ENCODE measurements at places on chromosomes 6 and 20. TPM values are rescaled to one million over a fixed set of nuclear protein-coding genes. Genes with fewer than 3 reads are reported as not detected.

The RSPH9 gene
- total RNA-seq: 3.4 TPM

The UBE3D gene
- 19.2 TPM for total RNA-seq

The FAM162B gene
- 1.4 TPM for total RNA-seq

The MAP7 gene
- total RNA-seq: 7.9 TPM

The GRM4 gene
- total RNA-seq: 28.3 TPM

The HLA-DRB5 gene
- not detected for total RNA-seq

The TRIM40 gene
- not detected for total RNA-seq

The ARMC12 gene
- 0.54 TPM for total RNA-seq

The CCN2 gene
- total RNA-seq: 8.5 TPM

The CHRNA4 gene
- 7.0 TPM for total RNA-seq

The TMEM217 gene
- 1.00 TPM for total RNA-seq

The CALHM5 gene
- total RNA-seq: 0.91 TPM

The POM121L2 gene
- not detected for total RNA-seq

The VSX1 gene
- 0.18 TPM for total RNA-seq

The C6orf118 gene
- total RNA-seq: 17.1 TPM

The SPATS1 gene
- not detected for total RNA-seq

The ADGRF1 gene
- total RNA-seq: under 0.01 TPM

The KCNQ5 gene
- total RNA-seq: 4.1 TPM

The LGSN gene
- not detected for total RNA-seq

The DAAM2 gene
- total RNA-seq: 7.3 TPM

The OR2H1 gene
- total RNA-seq: not detected

The MC3R gene
- total RNA-seq: not detected

The KCNK5 gene
- total RNA-seq: 0.27 TPM

The RHAG gene
- 0.64 TPM for total RNA-seq

The PPP1R10 gene
- 26.9 TPM for total RNA-seq

The PTK6 gene
- not detected for total RNA-seq

The C20orf202 gene
- total RNA-seq: 0.18 TPM

The DCDC2 gene
- 2.6 TPM for total RNA-seq

The CCR6 gene
- not detected for total RNA-seq

The RFX6 gene
- total RNA-seq: not detected

The EYS gene
- total RNA-seq: 7.5 TPM

The HSPA1L gene
- 4.2 TPM for total RNA-seq

The TRMT6 gene
- total RNA-seq: 8.3 TPM

The DZANK1 gene
- 3.6 TPM for total RNA-seq

The CEP57L1 gene
- total RNA-seq: 58.4 TPM

The FAM83C gene
- not detected for total RNA-seq

The TFAP2D gene
- not detected for total RNA-seq

The NMBR gene
- 2.5 TPM for total RNA-seq

The POLH gene
- total RNA-seq: 12.8 TPM

The MYO6 gene
- 35.8 TPM for total RNA-seq

The VARS2 gene
- 49.5 TPM for total RNA-seq

The MMS22L gene
- 27.5 TPM for total RNA-seq

The RIMS4 gene
- 25.8 TPM for total RNA-seq

The CABLES2 gene
- 5.4 TPM for total RNA-seq

The HLA-A gene
- 38.9 TPM for total RNA-seq

The EZR gene
- 47.4 TPM for total RNA-seq

The NFKBIE gene
- 4.5 TPM for total RNA-seq

The EYA4 gene
- total RNA-seq: 2.4 TPM

The ROS1 gene
- not detected for total RNA-seq

The MEI4 gene
- 0.73 TPM for total RNA-seq

The ZNF311 gene
- total RNA-seq: 5.5 TPM
